ENCODE measurements at places on chromosomes 5 and 9.

DNA sequence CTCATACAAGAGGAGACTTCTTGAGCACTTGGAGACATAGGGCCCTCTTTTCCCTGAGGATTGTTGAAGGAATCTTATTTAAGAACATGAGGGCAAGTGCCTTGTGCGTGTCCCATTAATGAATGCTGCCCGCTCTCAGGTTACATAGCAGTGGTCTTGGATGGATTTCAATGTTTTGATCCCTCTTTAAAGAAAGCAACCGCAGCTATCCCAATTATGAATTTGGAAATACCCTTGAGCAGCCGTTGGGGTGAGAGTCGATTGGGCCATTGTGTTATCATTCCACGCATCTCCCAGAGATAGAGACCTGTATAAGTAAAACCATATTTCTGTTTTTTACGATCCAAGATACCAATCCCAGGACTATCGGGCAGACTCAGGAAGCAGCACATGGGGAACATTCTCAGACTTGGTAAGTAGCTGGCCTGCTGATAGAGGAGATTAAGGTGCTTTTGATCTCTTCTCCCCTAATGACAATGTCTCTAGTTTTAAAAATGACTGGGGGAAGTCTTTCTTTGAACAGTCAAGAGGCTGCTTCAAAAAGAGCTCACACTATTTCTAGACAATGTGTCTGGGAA lies 145.3 kb downstream of the MACROH2A1 start:
- no peak for DNase-seq

DNA sequence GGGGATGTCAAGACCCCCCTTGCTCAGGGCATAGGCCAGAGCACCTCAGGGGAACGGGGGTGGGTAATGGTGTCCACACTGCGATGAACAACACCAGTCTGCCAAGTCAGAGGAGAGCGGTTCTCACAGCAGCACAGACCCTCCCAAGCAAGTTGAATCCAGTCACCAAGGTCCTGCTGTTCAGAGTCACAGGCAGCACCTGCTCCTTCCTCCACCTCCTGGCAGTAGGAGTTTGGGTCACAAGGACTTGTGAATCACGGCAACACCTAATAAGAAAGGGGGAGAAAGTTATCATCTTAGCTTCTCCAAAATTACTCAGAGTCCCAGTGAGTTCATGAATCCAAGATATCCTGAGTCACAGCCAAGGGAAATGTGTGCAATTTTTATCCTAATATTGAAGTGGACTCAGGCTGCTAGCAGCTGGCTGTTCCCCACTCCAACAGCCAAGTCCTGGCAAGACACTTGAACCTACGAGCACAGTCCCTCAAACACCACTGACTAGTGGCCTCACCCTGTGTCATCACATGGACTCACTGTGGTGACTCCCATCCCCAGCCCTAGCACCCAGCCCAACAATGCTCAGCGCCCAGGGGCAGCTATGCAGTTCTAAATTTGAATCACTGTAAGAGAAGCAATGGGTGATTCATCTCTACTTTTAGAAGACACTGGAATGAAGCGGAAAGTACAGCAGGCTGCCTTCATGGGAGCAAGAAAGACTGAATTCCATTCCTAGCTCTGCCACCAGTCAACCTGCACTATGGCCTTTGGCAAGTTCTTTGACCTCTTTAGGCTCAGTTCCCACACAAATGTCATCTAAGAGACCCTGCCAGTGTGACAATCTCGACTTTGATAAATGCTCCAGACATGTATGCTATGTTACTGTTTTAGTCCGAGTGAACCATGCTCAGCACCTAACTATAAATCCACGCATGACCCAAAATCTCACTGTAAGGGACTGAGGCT lies 113.7 kb downstream of the KLHL3 start:
- DNase-seq: no peak

DNA sequence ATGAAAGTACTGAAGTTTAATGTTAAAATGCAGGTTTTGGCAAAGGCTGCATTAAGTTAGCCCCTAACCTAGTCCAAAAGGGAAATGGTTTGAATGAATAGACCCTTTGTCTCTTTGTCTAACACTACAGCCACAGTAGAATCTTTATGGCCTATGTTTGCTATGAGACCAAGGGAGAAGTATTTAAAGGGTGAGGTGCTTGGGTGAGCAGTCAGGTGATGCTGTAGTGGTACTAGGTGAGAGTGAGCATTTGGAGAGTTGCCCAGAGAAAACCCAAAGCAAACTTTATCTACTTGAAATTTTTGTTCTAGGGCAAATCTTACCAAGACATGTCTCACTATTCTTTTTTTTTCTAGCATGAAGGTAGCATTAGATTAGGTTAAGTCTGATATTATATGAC lies 1961.4 kb upstream of the WWC1 start:
- DNase-seq: no peak

DNA sequence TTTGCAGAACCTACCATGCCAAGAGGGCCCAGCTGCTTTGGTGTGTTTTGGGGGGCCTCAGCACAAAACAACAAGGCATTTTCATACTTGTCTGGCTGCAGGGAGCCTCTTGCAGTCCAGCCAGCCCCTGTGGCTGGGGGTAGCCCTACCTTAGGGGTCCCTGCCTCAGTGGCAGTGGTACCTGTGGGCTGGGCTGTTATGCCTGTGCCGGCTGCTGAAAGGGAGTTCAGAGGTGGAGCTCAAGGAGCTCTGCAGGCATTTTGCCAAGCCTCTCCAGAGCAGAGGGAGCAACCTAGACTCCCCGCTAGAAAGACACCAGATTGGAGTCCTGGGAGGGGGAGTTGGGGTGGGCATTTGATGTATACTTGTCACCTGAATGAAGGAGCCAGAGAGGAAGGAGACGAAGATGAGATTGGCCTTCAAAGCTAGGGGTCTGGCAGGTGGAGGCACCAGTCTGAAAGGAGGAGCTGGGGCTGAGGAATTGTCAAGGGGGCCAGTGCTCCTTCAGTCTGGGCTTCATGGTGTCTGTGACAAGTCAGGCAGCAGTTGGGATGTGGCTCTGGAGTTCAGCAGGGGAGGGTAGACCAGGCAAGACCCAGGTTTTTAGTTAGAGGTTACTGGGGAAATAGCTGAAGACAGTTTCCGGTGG lies 1.5 kb downstream of the SHROOM1 start:
- DNase-seq: no peak

DNA sequence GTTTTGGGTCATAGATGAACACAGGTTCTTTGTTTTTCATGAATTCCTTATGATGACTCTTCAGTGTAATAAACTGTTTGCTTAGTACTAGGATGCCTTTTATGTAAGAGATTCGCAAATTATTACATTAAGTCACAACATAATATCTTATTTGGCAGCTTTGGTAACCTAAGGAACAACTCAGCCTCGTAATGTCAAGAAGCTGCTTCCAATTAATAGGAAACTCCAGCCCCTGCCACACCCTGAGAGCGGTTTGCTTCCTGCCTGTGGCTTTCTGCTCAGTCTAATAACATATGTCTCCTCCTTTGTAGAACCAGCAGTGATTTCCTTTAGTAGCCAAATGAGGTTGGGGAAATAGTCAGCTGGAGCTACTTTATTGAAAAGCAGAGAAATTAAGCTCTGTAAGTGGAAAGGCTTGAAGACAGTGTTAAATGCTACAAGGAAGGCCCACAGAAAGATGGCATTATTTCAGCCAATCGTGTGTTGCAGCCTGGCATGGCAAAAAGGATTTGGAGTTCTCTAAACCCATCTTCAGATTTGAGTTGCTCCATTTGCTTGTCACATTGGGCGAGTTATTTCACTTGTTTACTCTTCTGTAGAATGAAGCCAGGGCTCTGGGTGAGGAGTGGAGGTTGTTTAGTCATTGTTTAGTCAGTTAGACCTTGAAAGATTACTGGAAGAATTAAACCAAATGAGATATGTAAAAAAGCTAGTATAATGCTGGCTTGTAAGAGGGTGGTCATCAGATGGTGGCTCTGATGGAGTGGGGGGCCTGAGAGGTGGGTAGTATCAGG lies 54.1 kb downstream of the MTAP start:
- DNase-seq: no peak

- DNase-seq: no peak
Observed at GRCh38 chr9:86979657-86980056, 32.4 kb upstream of the GAS1 start.

- no peak for DNase-seq
Observed at GRCh38 chr5:75847561-75848021, 130.4 kb upstream of the POC5 start.

DNA sequence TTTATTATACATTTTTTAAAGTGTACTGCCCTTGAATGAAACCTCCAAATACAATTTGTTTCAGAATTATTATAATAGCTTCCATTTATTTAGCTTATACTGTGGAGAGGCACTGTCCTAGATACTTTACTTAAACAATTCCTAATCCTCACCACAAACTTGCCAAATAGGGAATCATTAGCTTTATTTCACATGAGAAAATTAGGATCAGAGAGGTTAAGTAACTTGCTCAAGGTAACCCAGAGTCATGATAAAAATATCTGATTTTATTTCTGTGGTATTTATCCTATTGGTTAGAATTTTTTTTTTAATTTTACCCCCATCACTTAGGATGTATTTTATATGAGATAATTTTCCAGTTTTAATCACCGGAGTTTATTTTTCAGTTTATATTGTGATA lies 78.4 kb downstream of the ADGRV1 start:
- no peak for DNase-seq

DNA sequence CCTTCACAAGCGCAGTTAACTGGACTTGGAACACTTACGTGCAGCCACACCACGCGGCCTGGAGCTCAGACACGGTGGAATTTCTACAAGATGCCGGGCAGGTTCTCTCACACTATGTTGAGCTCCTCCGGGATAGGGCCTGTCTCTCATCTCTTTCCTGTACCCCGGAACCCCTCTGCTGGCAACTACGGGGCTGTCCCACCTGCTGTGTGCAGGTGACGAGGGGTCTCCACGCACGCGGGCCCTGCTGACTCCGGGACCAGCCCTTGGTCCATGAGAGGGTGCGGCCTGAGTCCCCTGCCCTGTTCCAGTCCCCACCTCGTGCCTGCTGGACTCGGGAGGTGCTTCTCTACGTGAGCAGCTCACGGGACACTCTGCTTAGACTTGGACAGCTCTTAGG lies 40.1 kb downstream of the SLC6A3 start:
- no peak for DNase-seq

DNA sequence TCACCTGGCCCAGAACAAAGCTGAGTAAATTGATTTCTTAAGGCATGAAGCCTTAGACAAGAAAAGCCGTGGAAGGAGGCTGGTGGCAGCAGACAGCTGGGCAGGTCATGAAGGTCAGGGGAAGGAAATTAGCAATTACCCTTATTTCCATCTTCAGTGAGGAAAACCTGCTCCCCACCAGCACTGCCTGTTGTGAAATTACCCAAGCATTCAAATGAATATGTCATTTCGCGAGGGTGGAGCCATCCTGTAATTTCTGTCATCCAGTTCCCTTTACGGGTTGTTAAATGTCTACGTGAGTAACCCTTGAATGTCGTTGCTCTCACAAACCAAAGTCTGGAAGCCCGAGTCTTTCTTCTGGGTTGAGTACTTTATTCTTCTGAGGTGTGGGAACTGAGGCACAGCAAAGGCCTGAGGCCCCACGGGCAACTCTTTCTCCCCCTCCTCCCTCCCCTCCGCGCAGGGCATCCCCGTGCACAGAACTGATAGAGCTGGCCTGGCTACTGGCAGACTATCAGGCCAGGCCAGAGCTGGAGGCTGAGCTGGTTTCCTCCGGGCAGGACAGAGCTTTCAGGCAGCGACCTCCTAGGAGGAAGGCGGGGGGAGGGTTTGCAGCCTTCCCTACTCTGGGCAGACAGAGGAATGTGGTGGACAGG lies 22.0 kb upstream of the AK3 start:
- DNase-seq: peak; percentile 57

All from femur (tissue), 1 donor.